Heart left ventricle (tissue), 16 donors: ENCODE measurements at places on chromosomes 1 and 21. TPM values are rescaled to one million over a fixed set of nuclear protein-coding genes. Genes with fewer than 3 reads are reported as not detected.

The HSD3B2 gene
- not detected for polyA plus RNA-seq

The RNU1-2 gene
- polyA plus RNA-seq: not detected

The ACKR1 gene
- 12.1 TPM for polyA plus RNA-seq

The LRRN2 gene
- 0.65 TPM for polyA plus RNA-seq

The SAMD13 gene
- polyA plus RNA-seq: 0.42 TPM

The SPRR2B gene
- not detected for polyA plus RNA-seq

The COL9A2 gene
- polyA plus RNA-seq: 0.91 TPM

The NBPF3 gene
- 1.1 TPM for polyA plus RNA-seq

The SYT14 gene
- not detected for polyA plus RNA-seq

The CD1C gene
- polyA plus RNA-seq: 0.28 TPM
